ENCODE measurements at places on chromosomes 12 and 14.

- DNase-seq: no peak
Observed at GRCh38 chr14:62315631-62316030, 553.4 kb downstream of the SNAPC1 start.

DNA sequence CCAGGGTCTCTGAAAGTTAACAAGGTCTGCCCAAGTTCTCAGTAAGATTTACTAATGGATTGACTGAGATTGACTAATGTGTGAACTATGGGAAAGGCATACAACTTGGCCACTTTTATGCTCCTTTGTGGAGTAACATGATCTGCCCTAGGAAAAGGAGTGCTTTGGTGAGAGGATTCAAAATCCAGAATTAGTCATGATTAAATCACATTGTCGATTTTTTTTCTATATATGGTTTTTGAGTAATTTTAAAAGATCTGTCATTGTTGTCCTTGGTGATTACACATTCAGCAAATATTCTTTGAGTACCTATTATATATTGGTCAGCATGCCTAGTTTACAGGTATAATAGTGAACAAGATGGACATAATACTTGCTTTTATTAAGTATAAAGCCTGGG is 147.7 kb upstream of the SYT10 start:
- no peak for DNase-seq

- no peak for DNase-seq
Observed at GRCh38 chr14:103160321-103161053, 37.2 kb downstream of the TNFAIP2 start.

- DNase-seq: peak; percentile 53
Observed at GRCh38 chr14:25400607-25401206, 350.8 kb upstream of the STXBP6 start.

- DNase-seq: peak; percentile 6
Observed at GRCh38 chr14:104442631-104443390, 136.8 kb upstream of the C14orf180 start.

- DNase-seq: peak; percentile 36
Observed at GRCh38 chr12:48542300-48542928, 17.0 kb downstream of the OR8S1 start.

- no peak for DNase-seq
Observed at GRCh38 chr12:8548192-8548591, 7.5 kb upstream of the CLEC4E start.

GRCh38 chr14:89400529-89400928 is 16.5 kb downstream of the FOXN3 start:
- no peak for DNase-seq

- DNase-seq: no peak
Observed at GRCh38 chr12:12107678-12108077, 36.9 kb downstream of the BCL2L14 start.

DNA sequence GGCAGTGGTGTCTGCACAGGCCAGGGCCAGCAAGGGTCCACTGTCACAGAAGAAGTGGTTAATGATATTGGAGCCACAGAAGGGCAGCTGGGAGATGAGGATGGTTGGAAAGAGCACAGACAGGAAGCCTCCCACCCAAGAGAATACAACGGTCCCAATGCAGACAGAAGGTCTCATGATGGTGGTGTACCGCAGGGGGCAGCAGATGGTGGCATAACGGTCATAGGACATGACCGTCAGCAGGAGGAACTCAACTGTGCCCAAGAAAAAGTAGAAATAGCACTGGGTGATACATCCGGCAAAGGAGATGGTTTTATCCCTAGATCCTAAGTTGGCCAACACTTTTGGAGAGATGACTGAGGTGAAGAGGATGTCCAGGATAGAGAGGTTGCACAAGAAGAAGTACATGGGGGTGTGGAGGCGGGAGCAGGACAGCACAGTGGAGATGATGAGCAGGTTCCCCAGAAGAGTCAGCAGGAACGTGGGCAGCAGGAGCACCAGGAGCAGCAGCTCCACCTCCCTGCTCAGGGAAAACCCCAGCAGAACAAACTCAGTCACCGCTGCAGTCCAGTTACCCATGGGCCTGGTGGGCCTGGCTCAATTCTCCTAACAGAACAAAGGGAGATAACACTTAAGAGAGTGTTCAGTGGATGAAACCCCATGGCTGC is 9.8 kb downstream of the OR6J1 start:
- DNase-seq: no peak

- DNase-seq: no peak
Observed at GRCh38 chr12:47415054-47415453, 290.8 kb downstream of the RPAP3 start.

DNA sequence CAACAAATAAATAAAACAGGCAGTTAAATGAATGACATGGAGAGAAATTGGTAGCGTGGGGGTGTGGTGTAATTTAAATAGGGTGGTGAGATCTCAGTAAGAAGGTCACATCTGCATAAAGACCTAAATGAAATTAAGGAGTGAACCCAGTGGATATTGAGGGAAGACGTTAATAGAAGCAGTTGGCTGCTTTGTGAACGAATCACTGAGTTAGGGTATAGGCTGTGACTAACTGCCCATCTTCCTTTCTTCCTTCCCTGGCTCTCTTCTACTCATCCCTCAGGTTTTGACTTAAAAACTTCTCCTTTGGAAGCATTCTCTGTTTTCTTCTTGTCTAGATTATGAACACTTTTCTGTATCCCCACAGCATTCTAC is 64.7 kb downstream of the BTG1 start:
- no peak for DNase-seq

DNA sequence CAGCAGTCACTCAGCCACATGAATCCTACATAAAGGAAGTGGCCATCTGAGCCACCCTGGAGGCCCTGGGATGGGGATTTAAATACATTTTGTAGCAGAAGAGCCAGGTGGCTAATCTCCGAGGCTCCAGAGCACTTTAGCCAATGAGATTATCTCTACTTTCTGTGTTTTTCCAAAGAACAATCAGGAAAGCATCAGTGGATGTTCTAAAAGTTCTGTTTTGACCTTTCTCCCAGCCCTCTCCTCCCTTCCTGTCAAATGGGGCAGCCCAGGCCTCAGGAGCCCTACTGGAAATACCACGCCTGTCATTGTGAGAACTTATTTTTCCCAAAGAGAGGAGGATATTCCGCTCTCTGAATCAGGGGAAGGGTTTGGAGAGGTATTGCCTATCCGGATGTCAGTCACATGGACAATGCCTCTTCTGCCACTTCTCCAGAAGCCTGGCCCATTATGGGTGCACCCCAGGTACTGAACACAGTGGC is 336.8 kb upstream of the FKBP4 start:
- no peak for DNase-seq

GRCh38 chr12:18643681-18644080 is 94.1 kb downstream of the PLCZ1 start:
- peak; percentile 18 for DNase-seq

DNA sequence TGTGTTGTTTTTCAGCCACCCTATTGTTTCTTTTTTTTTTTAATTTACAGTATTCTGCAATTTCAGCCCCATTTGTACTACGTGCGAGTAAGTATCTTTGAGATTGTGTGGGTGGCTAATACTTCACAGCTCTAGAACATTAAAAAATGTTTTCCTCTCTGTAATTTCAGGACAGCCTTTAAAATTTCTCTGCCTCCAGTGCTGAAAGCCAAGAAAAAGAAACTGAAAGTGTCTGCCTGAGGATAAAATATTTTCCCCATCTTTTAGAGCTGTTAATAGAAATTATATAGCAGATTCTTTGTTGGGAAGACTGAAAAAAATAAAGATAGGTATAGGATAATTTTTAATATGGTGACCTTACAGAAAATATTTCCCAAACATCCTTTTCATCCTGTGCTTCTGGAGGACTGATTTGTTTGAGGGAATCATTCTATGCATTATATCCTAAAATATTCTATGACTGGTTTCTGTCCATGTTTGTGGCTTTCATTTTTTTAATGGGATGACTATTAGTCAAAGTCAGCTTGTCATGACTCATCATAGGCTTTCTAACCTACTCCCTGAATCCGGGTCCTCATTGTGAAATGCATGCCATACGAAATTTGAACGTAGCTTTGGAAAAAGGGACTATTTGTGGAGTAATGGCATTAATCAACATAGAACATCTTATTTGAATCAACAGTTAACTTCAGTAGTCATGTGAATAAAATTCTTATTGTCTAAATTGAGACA is 10.8 kb upstream of the TCTN2 start:
- no peak for DNase-seq

- no peak for DNase-seq
Observed at GRCh38 chr12:107399046-107399445, 286.6 kb upstream of the PWP1 start.

GRCh38 chr12:1841586-1842182 is 21.3 kb downstream of the LRTM2 start:
- no peak for DNase-seq

DNA sequence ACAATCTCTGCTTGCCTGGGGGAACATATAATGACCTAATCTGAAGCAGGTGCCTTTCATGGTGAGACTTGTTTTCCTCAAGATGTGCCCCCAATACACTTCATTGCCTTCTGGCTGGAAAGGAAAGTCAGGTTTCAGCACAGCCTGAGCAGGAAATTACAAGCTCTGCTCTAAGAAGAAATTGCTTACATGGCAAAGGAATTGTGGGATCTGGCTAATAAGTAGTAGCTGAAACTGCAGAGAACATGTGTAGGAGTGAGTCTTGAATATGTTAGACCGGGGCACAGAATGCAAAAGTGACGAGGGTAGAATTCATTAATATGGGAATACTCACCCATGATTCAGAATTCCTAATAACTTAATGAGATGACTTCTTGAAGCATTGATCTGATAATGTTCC is 6.3 kb upstream of the CFAP54 start:
- no peak for DNase-seq

- DNase-seq: no peak
Observed at GRCh38 chr12:33000016-33000415, 103.4 kb upstream of the PKP2 start.

DNA sequence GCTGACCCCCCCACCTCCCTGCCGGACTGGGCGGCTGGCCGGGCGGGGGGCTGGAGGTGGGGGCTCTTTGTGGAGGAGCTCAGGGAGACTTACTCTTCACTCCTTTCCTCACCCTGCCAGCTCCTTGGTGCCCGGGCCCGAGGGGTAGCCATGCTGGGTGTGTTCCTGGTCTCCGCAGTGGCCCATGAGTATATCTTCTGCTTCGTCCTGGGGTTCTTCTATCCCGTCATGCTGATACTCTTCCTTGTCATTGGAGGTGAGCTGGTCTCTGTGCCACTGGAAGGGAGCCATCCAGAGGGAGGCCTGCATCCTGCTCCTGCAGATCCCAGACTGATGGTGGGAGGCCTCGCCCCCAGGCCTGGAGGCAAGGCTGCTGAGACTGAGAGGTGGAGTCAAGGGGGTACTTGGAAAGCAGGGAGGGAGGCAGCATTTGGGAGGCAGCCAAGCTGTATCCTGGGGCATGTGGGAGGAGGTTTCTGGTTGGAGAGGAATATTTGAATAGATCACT is 19.7 kb downstream of the SOAT2 start:
- no peak for DNase-seq

- no peak for DNase-seq
Observed at GRCh38 chr12:49295082-49295936, at the start of gene PRPH. Gene PRPH (plus strand): TSS chr12:49295147. CDS start chr12:49295201, 54 bp downstream.

DNA sequence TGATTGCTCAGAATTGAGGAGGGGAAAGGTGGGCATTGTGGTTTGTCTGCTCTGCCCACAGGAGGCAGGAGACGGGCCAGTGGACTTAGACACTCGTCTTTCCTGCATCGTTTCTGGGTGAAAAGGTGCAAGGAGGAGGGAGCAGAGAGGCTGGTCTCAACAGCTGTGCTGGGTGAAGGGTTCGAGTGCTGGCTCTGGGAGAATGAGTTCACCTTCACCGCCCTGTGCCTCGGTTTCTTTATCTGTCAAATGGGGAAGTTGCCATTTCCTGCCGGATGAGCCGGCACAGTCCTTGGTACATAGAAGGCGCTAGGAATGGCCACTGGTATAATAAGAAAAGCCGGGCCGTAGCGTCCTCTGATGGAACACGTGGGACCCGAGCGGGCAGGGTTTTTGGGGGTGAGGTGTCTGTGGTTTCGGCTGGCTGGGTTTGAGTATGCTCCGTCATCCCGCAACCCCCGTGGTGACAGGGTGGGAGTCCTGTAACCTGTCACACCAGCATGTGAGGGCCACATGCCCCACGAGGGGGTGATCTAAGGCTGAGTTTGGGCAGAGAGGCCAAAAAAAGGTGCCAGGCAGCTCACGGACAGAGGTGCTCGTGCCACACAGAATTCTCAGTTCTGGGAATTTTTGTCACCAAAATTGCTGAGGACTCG is 7.3 kb downstream of the BCL7A start:
- DNase-seq: no peak

DNA sequence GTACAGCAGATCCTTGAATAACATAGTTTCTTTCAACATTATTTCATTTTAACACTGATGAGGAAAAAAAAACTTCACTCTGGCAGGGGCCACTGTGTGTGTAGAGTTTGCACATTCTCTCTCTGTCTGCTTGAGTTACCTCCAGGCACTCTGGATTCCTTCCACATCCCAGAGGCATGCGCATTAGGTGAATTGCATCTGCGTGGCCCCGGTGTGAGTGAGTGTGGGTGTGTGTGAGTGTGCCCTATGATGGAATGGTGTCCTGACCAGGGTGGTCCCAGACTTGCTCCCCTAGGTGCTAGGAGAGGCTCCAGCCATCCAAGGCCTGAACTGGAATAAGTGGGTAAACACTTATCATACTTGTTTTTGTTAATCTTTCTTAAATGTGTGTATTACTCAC is 90.6 kb upstream of the LRIG3 start:
- DNase-seq: no peak

- DNase-seq: no peak
Observed at GRCh38 chr14:23348297-23348655, 4.4 kb downstream of the SLC22A17 start.

- no peak for DNase-seq
Observed at GRCh38 chr14:71474301-71475265, 457.6 kb upstream of the RGS6 start.

GRCh38 chr12:92162079-92162478 is 16.4 kb upstream of the BTG1 start:
- DNase-seq: no peak

- DNase-seq: no peak
Observed at GRCh38 chr14:78509516-78509915, 339.3 kb downstream of the NRXN3 start.

- no peak for DNase-seq
Observed at GRCh38 chr12:77682488-77682887, 148.2 kb upstream of the NAV3 start.

DNA sequence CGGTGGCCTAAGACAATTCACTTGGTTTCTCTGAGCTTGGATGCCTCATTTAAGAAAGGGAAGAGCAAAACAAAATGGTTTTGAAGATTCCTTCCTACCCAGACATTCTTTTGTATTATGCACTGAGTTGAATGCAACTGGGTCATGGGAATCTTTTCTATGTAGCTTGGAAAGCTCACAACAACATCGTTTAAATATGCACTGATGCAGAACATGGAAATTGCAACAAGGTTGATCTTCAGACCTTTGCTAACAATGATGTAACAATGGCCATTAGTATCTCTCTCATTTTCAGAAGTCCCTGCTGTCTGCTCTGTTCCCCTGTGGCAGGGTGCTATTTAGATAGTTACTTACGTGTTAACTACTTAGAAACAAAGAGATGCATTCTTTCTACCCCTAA is 30.1 kb upstream of the IGF1 start:
- no peak for DNase-seq

- DNase-seq: no peak
Observed at GRCh38 chr12:24772813-24773212, 176.1 kb downstream of the BCAT1 start.

GRCh38 chr12:39451977-39452376 is 9.1 kb upstream of the KIF21A start:
- no peak for DNase-seq

- no peak for DNase-seq
Observed at GRCh38 chr12:5582541-5582940, 150.6 kb downstream of the NTF3 start.

GRCh38 chr12:52151837-52152783 is 39.7 kb downstream of the KRT80 start:
- DNase-seq: peak; percentile 58
